Stimulated activated CD4-positive, alpha-beta T cell treated with anti-CD3 and anti-CD28 coated beads, Interleukin-15, amount 100 ng/mL, for 1 hour (primary cell): ENCODE measurements at places on chromosomes 3 and 15.

DNA sequence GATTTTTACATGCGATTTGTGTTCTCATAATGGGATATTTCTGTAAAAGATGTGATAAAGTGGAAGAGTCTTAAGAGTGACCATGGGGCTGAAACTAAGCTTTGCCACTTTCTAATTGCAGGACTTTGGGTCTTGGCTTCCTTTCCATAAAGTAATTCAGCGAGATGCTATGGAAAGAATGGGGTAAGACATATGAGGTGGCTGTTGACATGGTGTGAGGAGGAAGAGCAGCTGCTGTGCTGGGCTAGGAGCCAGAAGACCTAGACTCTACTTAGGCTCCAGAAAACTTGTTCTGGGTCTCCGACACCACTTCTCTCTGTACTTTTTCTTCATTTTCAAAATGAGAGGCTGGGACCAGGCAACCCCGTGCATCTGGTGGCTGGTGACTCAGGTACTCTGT is 654.5 kb upstream of the CFAP20DC start:
- no peak for DNase-seq

- DNase-seq, result no peak
These were observed 7.6 kb downstream of the CMTM6 start for GRCh38 chr3:32495085-32495484.

DNA sequence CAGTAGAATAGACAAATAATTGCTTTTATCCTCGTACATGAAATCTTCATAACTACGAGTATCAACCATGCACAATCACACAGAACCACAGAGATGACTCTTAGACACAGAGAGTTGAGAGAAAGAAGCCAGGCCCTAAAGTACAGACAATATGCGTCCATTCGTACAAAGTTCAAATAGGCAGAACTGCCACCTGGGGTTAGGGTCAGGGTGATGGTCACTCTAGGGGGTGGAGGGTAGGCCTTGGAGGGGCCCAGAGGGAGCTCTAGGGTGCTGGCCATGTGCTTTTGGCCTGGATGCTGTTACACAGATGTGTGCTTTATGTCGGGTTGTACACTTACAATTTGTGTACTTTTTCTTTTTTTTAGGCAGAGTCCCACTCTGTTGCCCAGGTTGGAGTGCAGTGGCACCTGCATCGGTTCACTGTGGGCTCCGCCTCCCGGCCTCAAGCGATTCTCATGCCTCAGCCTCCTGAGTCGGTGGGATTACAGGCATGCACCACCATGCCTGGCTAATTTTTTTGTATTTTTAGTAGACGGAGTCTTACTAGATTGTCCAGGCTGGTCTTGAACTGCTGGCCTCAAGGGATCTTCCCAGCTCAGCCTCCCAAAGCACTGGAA is 65.9 kb upstream of the KLF13 start:
- no peak for DNase-seq

DNA sequence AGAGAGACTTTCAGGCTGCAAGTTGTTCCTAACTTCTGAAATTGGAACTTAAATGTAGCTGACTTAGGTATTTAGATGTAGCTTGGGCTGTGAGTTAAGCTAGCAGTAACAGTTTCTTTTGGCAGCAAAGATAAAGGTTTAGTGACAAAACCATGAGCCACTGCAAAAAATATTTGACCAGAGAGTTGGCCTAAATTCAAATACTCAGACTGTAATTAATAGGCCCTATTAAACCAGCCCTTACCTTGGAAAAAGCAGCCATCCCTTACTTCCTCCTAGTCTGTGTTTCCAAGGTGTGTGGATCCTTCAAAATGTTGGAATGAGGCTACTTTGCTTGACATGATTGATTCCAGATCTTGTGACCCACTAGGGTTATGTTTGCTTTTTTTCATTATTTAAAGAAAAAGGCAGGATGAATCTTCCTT is 8.2 kb downstream of the TPM1 start:
- DNase-seq, result no peak

DNA sequence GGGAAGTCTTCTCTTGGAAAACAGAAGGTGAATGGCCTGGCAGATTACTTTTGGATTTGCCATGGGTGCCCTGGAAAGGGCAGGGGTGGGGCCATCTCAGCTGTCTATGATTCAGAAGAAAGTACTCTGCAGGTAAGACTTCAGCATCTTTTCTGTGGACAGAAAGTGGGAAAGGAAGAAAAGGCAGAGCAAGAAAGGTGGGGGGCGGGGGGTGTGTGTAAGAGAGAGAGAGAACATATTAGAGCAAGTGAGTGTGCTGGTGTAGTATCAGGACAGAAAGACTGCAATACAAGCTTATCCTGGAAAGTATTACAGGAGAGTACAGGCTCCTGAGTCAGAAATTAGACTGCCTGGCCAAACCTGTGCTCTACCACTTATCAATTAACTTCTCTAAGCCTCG is 5.5 kb downstream of the TAGLN3 start:
- no peak for DNase-seq

DNA sequence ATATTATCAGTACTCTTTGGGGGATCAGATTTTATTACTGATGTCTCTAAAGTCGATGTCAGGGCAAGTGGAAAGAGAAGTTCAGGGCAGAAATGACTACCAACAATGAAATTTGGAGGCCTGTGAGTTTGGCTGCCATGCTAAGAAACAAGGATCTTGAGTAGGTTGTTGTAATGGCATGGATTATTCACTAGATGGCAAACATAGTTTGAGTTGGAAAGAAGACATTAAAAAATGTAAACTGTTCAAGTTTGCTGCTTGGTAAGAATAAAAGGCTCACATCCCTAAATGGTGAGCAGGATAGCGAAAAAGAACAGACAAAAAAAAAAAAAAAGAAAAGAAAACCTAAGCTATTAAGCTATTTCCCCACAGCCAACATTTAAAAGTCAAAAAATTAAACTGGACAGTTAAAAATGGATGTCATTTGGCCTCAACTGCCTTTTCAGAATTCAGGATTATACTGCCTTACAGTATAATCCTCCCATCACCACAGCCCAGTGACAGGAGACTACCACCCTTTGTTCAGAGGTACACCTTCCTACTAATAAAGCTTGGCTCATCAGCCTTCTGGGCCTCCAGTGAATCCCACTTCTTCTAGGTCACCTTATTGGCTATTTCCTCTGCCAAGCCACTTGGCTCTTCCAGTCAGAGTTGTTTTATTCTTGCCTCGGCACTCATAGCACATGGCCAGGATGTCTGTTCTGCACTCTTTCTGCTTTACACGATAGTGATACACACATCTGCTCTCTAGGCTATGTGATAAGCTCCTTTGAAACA is 163.7 kb downstream of the PLD1 start:
- DNase-seq, result no peak

- no peak for DNase-seq
These were observed 35.6 kb downstream of the SNAPC5 start for GRCh38 chr15:66461917-66462316.

DNA sequence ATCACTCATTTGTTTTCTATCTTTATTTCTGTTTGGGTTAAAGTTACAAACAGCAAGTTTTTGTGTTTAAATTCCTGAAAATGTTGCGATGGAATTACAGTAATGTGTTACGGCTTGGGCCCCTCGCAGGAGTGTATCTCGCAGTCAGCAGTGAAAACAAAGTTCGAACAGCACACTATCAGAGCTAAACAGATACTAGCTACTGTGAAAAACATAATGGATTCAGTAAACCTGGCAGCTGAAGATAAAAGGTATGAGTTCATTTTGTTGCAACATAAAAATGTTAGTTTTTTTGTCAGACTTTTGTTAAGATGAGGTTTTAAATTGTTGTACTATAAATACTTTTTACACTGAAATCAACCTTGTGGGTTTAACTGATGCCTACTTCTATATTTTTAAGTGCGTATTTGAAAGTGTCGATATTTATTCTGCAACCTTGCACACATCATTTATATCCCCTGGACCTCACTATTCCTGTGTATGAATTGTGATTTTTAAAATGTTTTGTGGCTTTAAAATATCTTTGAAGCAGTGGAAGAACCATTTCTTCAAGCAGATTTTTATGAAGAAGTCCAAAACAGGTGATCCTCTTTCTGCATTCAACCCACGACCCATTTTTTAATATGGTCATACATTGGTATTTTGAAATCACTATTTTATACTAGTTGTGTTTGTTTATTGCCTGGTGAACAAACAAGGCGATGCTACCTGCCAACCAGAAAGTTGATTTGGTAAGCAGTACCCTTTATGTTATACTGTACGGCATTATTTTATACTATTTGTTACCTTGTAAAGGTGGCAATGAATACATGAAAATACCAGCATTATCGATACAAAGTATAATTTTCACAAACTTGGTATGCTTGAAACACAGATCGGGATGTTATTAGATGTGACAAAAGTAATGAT is 27.8 kb downstream of the MFN1 start:
- no peak for DNase-seq

DNA sequence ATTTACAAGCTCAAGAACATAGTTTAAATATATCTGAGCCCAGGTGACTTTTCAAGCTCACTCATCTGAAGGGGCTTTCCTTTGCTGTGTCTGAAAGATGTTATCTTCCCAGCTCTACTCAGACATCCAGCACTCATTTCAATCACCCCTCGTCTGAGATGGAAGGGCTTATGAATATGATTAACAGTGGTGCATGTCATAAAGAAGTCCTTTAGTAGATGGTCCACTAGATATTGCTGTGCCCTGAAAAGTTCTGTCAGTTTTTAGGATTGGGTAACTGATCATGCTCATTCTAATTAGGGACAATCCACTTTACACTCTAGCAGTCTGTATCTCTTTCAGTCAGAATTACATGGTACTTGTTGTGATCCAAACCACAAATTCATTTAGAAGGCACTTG is 28.3 kb downstream of the RETNLB start:
- DNase-seq, result no peak

GRCh38 chr3:63976872-63977200 is 46.5 kb downstream of the PSMD6 start:
- DNase-seq, result no peak

DNA sequence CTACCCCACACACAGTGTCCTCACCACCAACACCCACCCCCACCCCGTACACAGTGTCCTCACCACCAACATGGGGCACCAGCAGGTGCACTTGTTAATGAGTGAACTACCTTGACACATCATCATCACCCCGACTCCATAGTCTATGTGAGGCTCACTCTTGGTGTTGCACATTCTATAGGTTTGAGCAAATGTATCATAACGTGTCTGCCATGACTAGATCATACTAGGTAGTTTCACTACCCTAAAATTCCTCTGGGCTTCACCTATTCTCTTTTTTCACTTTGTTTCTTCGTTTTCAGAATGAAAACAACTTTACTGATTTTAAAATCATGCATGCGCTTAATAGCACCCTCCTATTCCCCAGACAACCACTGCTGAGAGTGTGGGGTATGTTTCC is 102.6 kb upstream of the SLC6A6 start:
- no peak for DNase-seq

- no peak for DNase-seq
These were observed 962 bp upstream of the NEK4 start for GRCh38 chr3:52771702-52772101.

GRCh38 chr3:117628823-117629291 is 919.3 kb downstream of the TUSC7 start:
- no peak for DNase-seq

- DNase-seq, result no peak
These were observed 56.0 kb upstream of the MME start for GRCh38 chr3:155024006-155024638.

DNA sequence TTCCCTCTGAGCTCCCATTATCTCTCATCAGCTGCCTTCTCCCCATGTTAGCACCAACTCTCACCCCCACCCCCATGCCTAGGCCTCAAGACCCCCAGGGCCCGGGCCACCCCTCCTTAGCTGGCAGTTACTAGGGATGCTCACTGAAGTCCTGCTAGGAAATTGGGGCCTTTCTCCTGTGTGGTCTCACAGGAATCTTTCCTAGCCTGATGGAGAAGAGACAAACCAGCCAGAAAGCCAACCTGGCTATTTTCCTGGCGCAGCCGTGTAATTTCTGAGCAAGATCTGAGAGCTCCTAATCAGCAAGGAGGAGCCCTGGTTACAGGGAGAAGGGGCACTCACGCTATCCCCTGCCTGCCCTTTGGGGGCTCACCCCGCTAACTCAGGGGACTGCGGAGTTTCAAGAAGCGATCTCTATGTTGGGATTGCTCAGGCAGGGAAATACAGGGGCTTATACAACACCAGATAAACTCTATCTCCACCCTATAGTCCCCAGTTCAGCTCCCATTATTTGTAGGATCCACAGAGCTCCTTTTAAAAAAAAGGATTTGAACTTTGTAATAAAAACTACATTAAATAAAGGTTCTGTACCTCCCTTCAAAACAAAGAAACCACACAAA is 25.2 kb downstream of the NR2F2 start:
- DNase-seq, result no peak

DNA sequence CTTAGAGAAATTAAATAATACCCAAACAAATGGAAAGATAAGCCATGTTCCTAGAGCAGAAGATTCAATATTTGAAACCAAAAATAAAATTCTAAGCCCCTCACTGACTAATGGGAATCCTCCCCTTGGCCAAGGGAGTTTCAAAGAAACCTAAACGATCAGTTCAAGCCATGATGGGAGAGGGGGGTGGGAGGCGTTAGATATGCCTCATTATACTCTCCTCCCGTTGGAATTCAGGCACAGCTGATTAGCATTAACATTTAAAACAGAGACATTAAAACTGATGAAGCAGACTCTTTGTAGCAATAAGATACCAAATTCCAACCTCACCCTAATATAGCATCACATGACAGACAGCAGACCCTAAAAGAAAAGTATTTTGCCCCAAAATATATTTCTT is 32.9 kb downstream of the OCA2 start:
- no peak for DNase-seq

GRCh38 chr3:149273096-149273751 is 51.6 kb upstream of the CP start:
- no peak for DNase-seq

- DNase-seq, result no peak
These were observed 255.3 kb downstream of the RORA start for GRCh38 chr15:60973637-60974415.

DNA sequence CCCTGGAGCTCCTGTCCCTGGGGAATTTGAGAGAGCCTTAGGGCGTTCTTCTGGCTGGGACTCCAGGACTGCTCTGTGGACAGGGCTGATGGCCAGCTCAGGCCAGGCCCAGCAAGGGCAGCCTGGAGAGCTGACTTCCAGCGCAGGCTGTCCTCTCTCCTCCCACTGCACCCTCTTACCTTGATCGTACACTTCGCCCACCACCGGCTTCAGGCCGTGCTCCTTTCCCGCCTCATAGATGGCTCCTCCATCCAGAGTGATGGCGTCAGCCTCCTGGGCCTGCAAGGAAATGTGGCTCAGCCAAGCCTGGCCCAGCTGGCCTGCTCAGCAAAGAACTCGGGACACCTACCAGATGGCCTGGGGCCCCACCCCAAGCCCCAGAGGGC is 3.1 kb downstream of the MELTF start:
- DNase-seq, result no peak

DNA sequence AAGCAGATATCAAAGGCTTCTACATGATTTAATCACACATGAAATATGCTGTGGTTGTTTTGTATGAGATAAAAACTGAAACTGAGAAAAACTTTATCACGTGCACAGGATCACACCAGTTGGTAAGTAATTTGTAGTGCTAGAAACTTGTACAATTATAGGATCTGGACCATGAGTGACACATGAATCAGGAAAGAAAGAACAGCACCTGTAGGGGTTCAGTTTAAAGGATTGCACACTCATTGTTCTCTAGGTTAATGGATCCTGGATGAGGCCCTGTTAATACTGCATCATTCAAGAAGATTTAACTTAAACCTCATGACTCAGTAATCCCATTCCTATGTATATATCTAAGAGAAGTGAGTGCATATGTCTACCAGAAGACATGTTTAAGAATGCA is 87.9 kb downstream of the STT3B start:
- no peak for DNase-seq

- DNase-seq, result no peak
These were observed 116.7 kb downstream of the STAC start for GRCh38 chr3:36496684-36497633.
